ENCODE measurements at places on chromosomes 2 and 18.

DNA sequence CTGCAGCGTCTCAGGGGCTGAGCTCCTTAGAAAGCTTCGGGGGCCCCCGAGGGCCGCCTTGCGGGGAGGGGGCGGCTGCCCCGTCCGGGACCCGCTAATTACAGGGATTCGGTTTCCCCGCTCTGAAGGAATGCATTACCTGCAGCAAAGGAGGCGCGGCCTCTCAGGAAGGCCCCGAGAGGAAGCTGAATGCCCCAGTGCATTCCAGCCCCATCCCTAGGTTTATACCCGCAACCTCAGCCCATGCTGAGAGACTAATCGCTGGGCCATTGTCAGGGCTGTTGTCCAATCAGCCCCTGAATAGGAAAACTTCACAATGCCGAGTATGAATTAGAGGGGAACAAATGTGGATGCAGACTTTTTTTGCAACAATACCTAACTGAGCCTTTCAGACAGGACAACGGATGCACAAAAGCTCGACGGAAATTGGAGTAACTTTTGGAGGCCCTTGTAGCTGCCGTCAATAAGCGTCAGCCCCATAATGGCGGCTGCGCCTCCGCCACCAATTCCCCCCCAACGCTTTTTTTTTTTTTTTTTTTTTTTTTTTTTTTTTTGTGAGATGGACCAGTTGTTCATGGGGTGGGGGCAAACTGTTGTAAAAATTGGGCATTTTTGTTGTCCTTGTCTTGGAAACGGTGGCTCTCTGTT lies 138.6 kb upstream of the SIX3 start:
- no peak for DNase-seq

- no peak for DNase-seq
Observed at GRCh38 chr2:65153515-65153914, 23.6 kb upstream of the RAB1A start.

GRCh38 chr18:36828630-36829361 lies at the start of the genes KIAA1328 and TPGS2:
Gene KIAA1328, plus strand, starts transcription at chr18:36829127. Its CDS starts 12 bp downstream, at chr18:36829139.
Gene TPGS2, minus strand, starts transcription at chr18:36829002. Its CDS starts 235 bp downstream, at chr18:36828767.
- peak; percentile 86 for DNase-seq

GRCh38 chr2:195531754-195532153 lies 125.3 kb upstream of the SLC39A10 start:
- DNase-seq = no peak

DNA sequence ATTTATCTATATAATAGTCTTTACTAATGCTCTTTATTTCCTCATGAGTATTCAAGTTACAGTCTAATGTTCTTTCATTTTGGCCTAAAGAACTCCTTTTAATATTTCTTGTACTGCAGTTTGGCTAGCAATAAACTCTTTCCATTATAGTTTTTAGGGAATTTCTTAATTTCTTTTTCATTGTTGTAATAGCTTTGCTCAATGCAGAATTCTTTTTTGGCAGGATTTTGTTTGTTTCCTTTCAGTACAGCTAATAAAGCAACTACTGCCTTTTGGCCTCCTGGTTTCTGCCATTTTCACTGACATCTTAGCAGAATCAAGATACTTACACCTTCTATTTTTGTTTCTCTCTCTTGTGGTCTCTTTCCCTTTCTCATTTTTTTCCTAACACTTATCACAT lies 390.4 kb upstream of the RGPD4 start:
- no peak for DNase-seq

DNA sequence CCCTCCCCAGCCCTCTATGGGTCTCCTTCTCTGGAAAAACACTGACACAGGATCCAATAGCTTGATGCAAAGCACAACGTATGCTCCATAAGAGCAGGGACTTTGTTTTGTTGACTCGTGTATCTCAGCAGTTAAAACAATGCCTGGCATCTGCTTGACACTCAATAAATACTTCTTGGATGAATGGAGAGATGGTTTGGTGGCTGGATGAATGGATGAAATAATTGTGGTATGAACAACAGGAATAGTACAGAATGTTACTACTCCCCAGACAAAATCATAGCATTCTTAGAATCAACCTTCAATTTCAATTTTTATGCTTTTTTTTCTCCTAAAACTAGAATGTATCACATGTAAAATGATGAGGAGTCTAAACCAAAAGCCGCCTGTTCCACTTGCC lies 57.4 kb downstream of the KCNE4 start:
- DNase-seq = no peak

DNA sequence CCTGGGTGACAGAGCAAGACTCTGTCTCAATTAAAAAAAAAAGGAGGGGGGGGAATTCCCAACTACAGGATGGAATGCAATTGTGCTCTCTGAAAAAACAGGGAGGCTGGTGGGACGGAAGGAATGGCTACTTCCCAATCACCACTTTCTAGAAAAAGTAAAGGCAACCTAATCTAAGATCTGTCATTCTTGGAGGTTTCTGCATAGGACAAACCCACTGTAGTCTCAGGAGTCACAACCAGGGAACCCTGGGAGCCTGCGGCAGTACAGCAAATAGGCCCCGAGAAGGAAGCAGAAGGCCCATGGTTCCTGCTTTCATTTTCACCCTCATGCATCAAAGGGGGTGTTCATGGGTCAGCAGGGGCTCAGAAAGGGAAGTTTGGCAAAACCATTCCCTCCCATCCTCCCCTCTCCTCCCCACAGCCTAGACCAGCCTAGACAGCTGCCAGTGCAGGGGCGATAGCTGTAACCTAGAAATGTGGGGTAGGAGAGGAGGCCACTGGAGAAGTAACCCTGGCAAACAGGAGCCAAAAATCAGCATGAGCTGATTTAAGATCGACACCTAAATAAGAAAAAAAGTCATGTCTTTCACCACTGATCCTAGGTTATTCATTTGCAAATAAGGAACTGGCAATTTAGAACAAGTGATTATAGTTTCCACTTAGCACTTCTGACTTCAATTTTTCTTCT lies 48.0 kb downstream of the TRABD2A start:
- no peak for DNase-seq

DNA sequence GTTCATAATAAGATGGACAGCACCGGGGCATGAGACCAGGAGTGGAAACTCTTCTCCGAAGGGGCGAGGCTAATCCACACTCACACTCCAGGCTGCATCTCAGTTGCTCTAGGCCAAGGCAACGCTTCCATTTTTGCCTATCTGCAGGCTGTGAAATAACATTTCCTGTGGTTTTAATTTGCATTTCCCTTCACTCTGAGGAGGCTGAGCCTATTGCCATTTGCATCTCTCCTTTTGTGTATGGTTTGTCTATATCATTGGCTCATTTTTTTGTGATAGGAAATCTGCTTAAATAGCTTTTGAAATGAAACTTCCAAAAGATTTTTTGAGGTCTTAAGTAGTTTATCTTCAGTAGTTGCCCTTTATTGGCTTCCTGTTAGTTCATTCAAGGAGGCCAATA lies 57.6 kb downstream of the TPGS2 start:
- no peak for DNase-seq

- DNase-seq = no peak
Observed at GRCh38 chr2:14826518-14826917, 194.0 kb downstream of the LRATD1 start.

- no peak for DNase-seq
Observed at GRCh38 chr2:160551259-160551658, 57.7 kb upstream of the RBMS1 start.

DNA sequence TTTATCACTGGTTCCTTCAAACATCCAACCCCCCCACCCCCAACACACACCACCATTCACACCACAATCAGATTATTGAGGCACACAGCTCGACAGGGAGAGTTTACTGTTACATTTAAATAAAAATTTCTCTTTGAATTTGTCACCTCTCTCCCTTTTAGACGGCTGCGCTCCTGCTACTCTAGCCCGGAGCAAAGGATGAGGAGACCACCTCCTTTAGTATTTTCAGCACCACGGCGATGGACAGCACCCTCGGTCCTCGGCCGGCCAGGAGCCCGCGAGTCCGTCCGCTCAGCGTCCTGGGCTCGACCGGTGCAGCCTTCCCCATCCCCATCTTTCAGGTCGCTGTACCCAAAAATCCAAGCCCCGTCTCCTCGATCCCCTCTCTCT lies 892 bp downstream of the CELF4 start:
- DNase-seq = no peak

- DNase-seq = no peak
Observed at GRCh38 chr2:85242321-85242720, 85.5 kb downstream of the TGOLN2 start.

DNA sequence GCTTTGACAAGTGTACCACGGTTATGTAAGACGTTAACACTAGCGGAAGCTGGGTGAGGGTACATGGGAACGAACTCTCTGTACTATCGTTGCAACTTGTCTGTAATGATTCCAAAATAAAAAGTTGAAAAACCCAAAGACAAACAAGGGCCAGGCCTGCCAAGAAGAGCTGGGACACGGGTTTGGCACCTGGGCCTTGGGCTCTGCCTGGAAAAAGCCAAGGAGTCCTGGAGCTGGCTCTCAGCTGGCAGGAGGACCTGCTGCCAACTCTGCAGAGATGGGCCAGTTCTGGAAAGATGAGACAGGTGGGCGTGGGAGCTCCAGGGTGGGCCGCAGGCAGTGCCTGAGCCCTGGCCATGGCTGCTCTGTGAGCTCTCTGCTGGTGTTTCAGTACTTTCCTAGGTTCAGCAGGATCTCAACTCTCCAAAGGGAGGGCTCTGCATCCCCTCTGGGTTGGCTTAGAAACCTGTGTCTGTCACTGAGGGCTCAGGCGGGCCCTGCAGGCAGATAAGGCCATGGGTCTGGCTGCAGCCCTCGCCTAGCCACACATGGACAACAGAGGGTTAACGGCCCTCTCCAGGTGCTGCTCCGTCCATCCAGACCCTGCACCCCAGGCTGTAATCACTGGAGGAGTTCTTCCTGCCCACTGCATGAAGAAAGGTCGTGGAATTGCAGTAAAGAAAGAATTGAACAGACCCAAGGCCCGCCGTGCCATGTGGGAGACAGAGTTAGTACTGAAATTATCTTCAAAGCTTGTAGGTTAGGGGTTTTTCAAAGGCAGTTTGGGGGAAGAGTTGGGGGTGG lies 89.9 kb downstream of the RHOB start:
- no peak for DNase-seq

DNA sequence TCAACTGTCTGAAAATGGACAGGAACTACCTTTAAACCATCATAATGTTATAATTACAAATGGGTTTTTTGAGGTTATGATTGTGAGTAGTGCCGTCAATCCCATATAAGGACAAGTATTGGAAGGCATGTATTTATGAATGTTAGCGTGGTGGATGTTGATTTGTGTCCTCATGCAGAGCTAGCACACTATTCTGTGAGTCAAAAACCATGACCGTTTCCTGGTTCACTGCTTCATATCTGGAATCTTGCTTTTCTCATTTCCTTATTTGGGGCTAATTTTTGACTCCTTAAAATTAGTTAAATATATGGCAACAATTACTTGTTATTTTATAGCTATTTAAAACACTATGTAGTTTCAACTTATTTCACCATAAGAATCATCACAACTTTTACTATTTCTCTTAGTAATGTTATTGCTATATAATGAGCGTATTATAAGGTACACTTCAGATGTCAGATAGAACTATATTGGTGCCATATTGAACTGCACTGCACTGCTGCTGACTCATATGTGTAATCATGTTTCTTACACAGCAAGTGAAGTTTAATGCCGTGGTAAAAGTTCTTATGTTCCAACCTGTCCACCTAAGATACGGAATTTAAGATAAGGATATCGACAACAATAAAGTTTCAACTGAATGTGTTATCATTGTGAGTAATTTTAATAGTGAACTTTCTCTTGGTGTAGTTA lies 192.8 kb downstream of the PTGR3 start:
- DNase-seq = no peak

DNA sequence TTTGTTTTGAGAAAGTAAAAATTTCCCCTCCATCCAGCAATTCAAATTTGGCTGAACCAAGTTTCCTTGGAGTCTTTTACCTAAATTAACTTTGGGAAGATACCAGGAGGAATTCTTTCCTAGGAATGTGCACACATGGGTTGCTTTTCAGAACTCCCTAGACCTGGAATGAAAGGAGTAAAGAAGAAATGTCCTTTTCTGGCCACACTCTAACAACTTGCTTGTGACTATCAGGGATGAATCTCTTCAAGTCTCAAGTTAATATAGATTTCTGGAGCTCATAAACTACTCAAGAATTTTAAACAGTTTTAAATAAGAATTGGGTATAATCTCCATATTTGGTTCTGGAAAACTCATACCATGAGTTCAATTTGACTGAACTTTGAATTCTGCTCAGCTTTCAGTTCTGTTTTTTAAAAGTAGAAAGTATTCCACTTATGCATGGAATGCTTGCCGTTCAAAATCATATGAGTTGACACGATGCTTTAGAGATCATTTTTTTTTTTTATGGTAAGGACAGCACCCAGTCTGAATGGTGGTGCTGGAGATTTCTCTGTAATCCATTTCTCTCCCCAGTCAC lies 7.7 kb downstream of the RASGRP3 start:
- no peak for DNase-seq

GRCh38 chr2:159129269-159129668 lies 157.2 kb downstream of the WDSUB1 start:
- DNase-seq = no peak

GRCh38 chr2:121521359-121521758 lies 9.3 kb upstream of the RNU4ATAC start:
- DNase-seq = no peak

DNA sequence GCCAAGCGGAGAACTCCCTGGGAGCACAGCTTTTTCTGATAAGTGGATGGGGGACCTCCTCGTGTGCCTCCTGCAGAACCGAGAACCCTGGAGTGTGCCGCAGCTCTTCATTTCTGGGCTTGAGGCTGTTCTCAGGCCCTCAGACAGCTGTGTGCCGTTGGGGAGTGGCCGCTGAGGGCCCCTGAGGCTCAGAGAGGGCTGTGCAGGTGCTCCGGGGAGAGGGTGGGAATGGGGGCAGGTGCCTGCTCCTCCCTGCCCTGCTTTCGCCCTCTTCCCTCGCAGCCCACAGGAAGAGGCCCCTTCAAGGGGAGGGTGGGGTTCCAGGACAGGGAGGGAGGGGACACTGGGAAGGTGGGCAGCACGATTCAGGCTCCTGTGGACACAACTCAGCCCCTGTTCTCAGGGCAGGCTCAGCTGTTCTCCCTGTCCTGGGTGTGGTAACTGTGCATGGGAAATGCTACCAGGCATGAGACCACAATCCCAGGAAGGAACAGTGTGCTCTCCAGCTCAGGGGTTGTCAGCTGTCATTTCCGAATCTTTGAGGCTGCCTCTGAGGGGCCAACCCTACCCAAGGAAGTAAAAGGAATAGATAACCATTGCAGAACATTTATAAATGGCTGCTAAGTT lies 11.3 kb downstream of the LCT start:
- DNase-seq = no peak

GRCh38 chr2:45285771-45286390 lies 276.6 kb upstream of the SIX2 start:
- DNase-seq = no peak

- no peak for DNase-seq
Observed at GRCh38 chr2:46114996-46115395, 182.2 kb upstream of the EPAS1 start.

- no peak for DNase-seq
Observed at GRCh38 chr18:41642756-41643155, 312.3 kb upstream of the PIK3C3 start.

- no peak for DNase-seq
Observed at GRCh38 chr2:135169900-135170753, 118.0 kb downstream of the RAB3GAP1 start.

- no peak for DNase-seq
Observed at GRCh38 chr2:20675701-20676352, 8.9 kb downstream of the GDF7 start.

Data from central memory CD4-positive, alpha-beta T cell (primary cell).